ENCODE measurements at places on chromosomes 1 and 21.

- DNase-seq = no peak
These were observed 470 bp downstream of the TNR start for GRCh38 chr1:175742790-175743459.

DNA sequence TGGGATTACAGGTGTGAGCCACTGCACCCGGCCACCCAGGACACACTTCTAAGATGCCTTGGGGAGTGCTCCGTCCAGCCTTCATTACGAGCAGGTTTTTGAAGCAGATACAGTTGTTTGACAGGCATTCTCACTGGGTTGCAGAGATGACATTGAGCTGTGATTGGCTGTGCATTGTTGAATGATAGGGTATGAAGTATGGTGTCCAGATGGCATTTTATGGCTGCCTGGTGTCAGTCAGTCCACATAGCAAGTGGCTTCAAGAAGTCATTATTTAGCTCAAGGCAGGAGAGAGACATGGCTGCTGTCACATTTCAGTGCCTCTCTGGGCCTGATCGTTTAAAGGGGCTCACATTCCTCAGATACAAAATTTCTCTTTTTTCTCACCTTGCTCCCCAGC, 14.8 kb upstream of the PADI2 start:
- no peak for DNase-seq

DNA sequence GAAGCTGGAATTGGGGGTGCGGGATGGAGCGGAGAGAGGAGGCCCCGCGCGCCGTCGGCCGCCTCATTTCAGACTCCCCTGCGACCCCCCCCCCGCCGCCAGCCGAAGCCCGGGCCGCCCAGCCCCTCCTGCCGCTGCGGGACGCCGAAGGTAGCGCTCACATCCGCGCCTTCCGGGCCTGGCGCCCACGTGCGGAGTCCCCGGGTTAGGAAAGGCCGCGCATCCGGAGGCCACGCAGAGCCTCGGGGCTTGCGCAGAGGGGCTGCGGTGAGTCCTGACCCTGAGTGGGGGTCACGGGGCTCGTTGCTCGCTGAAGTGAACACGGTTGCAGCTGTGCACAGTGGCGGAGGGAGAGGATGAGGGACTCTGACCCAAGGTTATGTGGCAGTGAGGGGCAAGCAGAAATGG, 552 bp upstream of the ZNF496 start:
- DNase-seq = peak; percentile 40

DNA sequence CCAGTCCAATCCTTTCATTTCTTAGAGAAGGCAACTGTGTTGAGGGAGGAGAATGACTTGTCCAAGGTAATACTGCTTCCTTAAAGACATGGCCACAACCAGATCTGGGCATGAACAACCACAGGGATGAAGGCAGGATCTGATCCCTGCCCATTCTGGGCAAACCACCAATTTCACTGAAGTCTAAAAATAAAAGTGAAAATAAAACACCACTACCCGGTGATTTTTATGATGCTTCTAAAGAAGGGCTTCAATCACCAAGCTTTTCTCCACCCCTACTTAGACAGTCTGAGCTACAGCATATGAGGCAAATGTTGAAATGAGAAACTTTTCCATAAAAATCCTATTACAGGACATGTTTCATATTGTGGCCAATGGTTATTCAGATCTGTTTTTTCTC, 133.0 kb downstream of the PTPN14 start:
- DNase-seq = no peak

GRCh38 chr1:59701376-59701775, 113.4 kb upstream of the HOOK1 start:
- DNase-seq = no peak

DNA sequence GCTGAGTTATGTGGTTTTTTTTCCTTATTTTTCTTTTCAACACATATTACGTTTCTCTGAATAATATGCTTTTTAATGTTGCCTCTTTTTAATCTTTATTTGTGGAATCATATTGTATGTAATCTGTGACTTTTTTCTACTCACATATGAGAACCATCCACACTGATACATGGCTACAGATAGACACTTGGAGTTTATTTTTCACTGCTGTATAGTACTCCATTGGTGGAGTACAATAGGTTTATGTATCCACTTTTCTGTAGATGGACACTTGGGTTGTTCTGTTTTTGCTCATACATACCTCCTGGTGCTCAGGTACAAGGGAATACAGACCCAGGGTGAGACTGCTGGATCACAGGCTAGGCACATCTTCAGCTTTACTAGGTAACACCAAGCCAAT, 71.5 kb upstream of the ERG start:
- DNase-seq = no peak

DNA sequence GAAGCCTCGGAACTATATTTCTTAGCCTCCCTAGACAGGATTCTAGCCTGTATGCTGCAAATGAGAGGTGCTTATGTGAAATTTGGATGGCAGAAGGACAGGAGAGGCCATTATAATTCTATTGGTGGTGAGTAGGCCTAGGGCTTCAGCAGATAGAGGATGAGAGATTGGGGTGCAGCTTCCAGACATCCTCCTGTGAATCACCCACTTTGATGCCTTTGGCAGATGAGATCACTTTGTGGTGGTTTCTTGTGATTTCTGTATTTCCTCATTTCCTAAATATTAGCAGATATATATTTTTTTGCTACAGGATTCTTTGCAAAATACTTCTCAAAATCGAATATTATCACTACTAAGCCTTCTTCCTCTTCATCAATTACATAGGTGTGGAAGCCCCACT, 37.3 kb downstream of the MFSD2A start:
- no peak for DNase-seq

DNA sequence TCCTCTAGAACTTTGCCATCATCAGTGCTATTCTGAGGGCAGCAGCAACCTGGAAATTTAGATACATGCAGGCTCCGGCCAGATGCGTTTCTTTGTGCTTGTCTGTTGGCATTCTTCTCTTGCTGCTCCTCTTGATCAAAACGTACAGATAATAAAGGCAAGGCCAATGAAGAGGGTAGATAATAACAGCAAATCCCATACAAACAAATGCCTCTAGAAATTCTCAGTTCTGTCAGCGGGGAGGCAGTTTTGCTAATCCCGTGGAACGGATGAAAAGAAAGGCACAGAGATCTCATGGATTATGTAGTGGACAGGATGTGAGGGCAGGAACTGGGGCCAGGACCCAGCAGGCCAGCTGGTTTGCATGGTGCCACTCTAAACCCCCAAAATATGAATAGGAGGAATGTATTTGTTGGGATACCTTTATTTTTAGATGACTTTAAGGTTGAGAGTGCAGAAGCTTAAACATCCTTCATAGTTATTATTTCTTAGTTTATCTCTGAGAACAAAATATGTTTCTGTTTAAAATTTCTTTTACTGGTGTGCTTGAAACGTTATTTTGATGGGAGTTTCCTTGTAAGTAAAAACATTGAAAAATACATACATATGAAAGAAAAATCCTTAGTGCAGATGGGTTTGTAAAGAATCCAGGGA, 1.5 kb downstream of the ITSN1 start:
- DNase-seq = no peak

DNA sequence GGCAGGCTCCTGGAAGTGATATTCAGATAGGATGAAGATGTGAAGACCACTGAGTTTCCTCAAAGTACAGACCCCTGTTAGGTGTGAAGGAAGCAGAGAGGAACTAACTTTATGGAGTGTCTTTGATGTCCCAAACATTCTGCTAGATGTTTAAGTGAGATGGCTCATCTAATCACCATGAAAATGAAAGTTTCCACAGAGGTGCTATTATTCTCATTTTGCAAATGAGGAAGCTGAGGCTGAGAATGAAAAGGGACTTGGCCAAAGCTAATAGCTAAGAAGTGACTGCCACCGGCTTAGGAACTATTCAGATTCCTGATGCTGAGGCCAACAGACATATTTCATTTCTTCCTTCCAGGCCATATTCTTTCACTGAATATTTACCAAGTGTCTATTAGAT, 45.9 kb upstream of the WLS start:
- DNase-seq = no peak

DNA sequence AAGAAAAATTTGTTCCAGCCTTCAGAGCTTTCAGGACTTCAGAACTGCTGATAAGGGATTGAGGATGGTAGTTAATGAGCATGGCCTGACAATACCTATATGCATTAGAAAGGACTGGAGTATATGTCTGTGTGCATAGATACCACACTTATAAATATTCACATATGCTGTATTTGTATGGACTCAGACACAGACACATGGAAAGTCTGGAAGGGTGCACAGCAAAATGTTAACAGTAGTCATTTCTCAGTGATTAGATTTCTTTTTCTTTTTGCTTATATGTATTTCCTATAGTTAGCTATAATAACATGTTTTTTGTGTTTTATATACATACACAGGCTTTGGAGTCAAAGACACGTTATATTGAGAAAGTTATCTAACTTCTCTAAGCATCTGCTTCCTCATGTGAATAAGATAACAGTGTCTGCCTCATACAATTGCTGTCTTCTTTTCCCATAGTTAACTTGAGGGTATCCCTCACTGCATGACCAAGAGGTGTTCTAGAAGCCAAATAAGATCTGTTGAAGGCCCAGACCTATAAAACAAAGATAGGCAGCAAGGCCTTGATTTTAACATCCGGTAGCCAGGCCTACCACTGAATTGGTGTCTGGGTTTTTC, 31.3 kb downstream of the INPP5B start:
- DNase-seq = no peak

GRCh38 chr1:170410401-170411166, 121.4 kb upstream of the GORAB start:
- DNase-seq = no peak

- no peak for DNase-seq
These were observed 3.7 kb upstream of the MEGF6 start for GRCh38 chr1:3614755-3615742.

DNA sequence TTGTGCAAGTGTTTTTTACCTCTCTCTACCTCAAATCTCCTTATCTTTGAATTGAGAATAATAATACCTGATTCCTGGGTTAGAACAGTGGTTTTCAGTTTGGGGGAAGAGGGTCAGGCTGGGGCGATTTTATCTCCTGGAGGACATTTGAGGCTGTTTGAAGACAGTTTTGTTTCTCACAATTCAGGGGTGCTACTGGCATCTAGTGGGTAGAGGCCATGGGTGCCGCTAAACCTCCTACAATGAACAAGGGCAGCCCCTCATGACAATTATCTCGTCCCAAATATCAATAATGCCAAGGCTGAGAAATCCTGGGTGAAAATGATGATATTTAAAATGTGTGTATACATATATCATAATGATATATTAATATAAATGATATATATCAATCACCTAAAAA, 139.1 kb upstream of the USH2A start:
- no peak for DNase-seq

DNA sequence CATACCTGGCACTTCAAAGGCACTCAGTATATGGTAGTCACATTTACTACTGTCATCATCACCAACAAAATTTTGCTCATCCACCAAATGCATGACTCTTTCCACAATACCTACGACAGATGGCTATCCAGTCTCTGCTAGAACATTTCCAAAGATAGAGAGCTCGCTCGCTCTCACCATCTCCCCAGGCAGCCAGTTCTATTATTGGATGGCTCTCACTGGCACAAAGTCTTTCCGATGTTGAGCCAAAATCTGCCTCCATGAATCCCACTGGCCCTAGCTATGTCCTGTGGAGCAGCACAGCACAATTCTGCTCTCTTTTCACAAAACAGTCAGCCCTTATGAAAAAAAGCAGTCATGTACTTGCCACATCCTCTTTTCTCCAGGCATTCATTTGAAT, 102.1 kb downstream of the DAB1 start:
- DNase-seq = no peak

GRCh38 chr1:183242556-183242955, 56.5 kb downstream of the LAMC2 start:
- DNase-seq = no peak

GRCh38 chr1:168843401-168843800, 114.4 kb upstream of the DPT start:
- no peak for DNase-seq

DNA sequence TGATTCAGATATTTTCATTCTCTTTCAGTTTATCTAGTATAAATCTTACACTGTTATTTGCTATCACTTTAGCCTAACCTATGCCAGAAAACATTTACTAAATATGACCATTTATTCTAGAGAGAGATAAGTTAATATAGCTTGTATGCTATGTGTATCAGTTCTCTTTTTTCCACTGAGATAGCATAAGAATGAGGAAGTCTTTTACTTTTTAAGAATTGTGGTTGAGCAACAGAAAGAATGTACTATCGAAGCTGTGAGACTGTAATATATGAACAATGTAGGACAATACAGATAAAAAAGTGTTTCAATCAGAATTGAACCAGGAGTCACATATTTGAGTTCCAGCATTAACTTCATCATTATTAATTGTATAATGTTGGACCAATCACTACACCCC, 479.9 kb upstream of the PLXNA2 start:
- DNase-seq = no peak

DNA sequence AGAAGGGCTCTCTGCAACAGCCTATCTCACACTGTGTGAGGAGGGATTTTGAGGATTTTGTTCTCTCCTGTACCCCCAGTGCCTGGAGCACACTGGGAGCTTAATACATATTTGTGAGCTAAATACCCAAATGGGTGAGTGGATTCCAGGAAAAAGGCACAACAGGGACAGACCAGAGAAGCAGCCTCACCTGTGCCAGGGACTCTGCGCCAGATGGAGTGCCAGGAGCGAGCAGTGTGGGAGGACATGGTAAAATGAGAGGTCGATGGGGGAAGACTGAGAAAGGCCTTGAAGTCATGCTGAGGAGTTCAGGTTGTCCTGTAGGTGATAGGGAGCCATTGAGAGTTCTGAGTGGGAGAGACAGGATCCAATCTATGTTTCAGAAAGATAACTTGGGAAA, 11.0 kb upstream of the KCNA2 start:
- DNase-seq = no peak

GRCh38 chr1:15543589-15544568, 17.2 kb downstream of the DNAJC16 start:
- no peak for DNase-seq

GRCh38 chr1:116875391-116875790, 34.3 kb upstream of the PTGFRN start:
- DNase-seq = no peak

DNA sequence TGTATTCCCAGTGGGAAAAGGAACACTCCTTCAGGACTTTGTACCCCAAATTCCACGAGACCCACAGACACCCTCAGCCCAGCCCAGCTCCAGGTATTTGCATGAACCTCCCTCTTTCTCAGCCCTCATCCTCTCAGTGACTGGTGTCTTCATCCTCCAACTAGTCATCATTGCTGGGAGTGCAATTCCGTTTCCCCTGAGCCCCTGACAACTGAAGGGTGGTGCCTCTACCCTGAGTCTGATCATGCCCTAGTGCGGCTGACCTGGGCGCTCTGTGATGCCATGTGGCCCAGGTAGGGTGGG, 3.8 kb upstream of the ZNF692 start:
- DNase-seq = no peak

GRCh38 chr1:86453664-86454063, 15.1 kb upstream of the CLCA1 start:
- DNase-seq = no peak

GRCh38 chr1:38834937-38835827, 24.4 kb downstream of the RRAGC start:
- DNase-seq = no peak
